ENCODE measurements at places on chromosomes 13 and 19.

- no peak for DNase-seq
Observed at GRCh38 chr19:35760711-35761349, 2.9 kb downstream of the PROSER3 start.

- DNase-seq, result no peak
Observed at GRCh38 chr19:18300930-18301717, 19.7 kb upstream of the JUND start.

DNA sequence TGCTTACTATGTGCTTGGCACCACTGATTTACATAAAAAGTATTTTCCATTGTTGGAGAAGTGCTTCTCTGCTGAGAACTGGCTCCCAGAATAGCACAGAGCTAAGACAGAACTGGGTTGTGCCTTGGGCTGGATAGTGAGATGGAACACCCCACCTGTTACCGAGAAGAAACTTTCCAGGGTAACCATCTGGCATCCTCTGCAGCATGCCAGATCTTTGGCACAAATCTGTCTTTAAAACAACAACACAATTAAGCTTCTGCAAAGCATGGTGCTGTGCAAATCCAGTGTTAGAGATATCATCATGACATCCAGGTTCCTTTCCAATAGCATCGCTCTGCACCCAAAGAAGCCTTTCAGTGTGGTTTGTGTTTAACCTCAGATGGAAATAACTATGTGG lies 202.5 kb upstream of the RFC3 start:
- no peak for DNase-seq

DNA sequence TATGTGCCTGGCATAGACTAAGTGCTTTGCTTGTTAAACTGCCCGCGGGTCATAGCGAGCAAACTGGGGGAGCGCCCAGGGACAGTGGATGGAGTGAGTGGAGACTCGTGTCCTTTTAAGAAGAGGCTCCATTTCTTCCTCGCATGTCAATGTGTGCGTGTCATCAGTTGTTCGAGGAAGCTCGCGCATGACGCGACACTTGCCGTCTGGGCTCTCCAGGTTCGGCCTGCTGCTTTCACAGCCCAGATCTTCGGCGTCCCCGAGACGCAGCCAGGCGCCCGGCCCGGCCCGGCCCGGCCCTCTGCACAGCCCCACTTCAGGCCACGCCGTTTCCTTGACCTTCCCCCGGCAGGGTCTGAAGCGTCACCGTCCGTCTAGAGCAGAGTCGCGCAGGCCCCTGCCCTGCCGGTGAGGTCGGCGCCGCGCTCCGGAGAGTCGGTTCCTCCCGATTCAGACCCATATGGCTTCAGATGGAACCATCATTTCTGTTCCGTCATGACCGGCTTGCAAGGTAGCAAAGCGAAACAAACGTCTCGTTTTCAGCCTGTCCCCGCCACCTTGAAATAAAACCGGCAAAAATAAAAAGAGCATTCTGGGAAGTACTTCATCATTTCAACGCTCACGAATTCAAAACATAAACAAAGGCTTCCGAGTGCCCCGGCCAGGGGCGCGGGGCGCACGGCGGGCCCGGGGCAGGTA lies 599 bp upstream of the ARHGEF7 start:
- DNase-seq, result no peak

DNA sequence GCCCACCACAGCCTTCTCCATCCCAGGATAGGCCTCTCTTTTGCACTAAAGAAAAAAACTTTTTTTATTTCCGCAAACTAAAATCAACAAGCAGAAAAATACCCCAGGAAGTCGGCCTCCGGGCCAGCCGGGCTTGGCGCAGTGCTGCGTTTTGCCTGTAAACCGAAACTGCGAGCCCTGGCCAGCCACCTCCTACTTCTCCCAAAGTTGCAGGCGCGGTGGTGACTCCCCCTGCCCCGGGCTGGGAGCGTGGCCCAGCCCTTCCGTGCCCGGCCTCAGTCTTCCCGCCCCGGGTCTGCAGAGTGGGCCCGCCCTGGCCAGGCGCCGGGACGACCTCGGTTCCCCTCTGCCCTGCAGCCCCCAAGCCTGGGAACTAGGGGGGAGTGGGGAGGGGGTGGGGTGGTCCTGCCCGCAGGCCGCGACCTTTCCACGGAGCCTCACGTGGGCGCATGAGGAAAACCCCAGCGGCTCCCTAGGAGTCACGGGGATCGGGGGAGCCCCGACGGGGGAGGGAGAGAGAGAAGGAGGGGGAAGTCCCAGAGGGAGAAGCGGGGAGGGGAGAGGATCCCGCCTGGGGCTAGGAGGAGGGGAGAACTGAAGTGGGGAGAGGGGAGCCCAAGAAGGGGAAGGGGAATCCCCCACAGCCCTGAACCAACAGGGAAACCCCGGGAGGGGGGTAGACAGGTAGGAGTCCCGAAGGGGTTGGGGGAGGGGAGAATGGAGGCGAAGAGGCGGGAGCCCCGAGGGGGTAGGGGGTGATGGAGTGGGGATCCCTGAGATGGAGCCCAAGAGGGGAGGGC lies 3.0 kb downstream of the GADD45B start:
- DNase-seq, result no peak

DNA sequence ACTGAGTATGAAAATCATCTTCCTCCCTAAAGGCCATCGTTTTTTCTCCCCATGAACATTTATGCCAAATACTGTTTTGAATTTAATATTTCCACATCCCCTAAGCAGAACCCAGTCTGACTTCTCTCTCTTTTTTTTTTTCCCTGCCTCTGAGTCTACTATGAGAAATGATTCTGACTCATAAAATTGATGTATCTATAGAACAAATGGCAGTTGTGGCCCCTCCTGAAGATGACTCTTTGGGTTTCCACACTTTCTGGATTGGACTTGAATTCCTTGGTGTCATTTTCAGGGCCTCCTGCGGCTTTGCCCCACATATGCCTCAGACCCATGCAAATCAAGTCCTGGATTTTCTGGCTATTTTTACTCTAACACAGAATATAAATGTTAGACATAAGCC lies 22.7 kb upstream of the NAXD start:
- DNase-seq, result no peak

DNA sequence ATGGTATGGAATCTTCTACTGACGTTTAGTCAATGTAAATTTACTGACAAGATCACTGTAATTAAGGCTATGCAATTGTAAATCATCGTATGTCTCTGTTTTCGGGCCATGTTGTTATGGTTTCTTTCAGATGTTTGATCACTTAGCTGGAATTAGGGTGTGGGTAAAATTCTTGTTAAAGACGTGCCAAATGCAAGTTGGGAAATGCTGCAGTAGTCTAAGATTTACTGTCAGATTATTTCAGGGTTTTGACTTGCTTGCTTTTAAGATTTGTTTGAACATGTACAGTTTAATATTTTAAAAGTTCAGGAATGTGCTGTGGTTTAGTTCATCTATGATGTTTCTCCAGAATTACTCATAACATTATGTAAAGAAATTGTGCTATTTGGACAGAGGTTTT lies 10.8 kb downstream of the NDFIP2 start:
- no peak for DNase-seq

- no peak for DNase-seq
Observed at GRCh38 chr13:33174491-33174890, 111.1 kb downstream of the STARD13 start.

DNA sequence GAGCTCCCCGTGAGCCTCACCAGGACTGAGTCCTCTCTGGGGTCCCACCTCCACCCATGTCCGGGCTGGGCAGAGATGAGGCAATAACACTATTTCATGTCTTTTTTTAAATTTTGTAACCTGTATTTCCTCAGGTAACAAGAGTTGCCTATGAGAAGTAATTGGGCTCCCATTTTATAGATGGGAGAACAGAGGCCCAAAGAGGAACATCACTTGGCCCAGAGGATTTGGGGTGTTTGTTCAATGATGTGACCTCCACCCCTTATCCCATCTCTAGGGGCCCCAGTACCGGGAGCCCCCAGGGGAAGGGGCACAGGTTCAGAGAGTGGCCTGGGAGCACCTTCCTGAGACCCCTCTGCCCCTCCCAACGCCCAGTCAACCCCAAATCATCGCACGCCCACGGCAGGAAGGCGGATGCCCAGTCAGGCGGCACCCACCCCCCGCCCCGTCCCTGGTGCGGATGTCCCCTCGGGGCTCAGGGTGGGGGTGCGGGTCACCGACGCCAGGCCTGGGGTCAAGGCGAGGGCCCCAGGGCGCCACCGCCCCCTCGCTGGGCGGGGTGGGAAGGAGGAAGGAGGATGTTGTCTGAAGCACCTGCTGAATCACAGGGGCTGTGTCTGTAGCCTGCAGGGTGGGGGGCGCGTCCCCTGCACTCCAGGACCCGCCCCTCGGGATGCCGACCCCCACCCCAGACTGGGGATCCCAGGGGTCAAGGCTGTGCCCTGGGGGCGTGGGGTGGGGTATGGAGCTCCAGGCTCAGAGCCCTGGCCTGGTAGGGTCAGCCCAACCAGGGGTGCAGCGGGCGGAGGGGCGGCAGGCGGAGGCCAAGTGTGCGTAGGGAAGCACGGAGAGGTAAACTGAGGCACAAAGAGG lies 9.0 kb upstream of the CIRBP start:
- no peak for DNase-seq

DNA sequence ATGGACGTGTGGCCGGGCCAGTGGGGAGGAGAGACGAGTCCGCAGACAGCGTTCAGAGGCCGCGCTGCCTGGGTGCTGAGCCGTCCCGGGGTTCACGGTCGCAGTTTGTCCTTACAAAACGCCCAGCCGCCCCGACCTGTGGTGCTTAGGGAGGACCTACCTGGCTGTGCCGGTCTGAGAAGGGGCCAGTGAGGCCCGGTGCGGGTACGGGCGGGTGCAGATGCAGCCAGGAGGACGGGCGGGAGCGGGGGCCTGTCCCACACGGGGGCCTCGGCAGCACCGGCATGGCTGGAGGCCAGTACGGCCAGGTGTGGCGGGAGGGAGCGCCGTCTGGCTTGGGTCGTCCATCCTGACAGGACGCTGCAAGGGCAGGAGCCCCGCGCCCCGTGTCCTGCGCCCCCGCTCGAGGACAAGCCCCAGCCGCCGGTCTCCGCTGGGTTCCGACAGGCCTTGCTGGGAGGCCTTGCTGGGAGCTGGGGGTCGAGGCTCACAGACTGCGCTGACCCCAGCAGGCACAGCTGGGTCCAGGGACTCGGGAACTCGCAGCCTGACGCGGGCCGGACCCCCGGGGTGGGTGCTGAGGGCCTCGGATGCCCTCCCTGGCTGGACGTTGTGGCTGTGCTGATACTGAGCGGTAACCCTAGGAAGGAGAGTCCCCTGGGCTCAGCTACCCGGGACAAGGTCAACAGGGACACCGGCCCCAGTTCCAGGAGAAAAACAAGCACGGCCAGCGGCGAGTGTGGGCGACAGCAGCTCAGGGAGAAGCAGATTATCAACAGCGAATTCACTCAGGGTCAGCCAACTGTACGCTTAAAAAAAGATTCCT lies 5.3 kb upstream of the PROZ start:
- peak; percentile 57 for DNase-seq

DNA sequence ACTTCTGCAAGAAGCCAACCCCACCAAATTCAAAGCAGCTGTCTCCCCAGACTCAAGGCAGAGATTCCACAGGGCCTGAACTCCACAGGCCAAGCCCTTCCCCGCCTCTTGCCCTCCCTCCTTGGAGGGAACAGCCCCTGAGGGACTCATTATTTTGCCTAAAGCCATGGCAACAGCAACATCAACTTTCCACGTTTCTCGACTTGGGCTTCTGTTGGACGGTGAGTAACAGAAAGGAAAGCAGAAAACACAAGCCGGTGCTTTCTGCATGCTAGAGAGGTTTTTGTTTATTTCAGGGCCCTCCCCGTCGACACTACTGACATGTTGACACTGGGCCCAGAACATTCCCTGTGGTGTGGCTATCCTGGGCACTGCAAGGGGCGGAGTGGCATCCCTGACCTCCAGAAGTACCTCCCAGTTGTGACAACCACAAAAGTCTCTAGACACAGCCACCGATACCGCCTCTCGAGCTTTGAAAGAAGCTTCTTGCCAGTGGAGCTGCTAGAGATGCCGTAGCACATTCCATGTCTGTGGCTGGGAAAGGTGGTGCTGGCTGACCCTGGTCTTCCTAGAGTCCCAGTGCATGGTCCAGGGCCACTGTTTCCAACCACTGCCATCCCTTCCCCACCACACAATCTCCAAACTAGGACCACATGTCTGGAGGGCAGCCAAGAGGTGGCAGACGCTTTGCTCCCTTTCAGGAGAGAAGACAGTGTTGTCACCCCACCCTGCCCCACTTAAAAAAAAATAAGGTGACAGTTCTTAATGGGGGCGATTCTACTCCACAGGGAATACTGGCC lies 12.8 kb downstream of the CAPS start:
- no peak for DNase-seq

DNA sequence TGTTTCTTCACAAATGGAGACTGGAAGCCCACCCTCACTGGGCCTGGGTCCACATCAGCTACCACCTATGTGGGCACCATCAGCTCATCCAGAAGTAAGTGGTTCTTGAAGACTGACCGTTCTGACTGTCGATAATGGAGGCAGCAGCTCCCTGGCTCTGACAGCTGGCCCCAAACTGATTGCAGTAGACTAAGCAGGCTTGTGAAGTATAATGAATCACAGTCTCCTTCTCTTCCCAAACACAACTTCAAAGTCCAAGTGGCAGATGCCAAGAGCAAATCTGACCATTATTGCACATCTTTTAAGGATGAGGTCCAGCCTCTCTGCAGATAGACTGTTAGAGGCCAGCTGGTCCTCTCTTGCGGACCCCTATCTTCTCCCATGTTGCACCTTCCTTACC lies 574.4 kb upstream of the KLF12 start:
- no peak for DNase-seq

DNA sequence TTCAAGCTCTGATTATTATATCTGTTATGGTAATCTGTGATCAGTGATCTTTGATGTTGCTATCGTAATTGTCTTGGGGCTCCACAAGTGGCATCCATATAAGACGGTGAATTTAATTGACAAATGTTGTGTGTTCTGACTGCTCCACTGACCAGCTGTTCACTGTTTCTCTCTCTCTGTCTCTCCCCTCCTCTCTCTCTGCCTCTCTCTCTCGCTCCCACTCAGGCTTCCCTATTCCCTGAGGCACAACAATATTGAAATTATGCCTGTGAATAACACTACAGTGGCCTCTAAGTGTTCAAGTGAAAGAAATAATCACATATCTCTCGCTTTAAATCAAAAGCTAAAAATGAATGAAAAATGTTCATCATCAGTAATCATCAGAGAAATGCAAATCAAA lies 4.4 kb upstream of the SACS start:
- DNase-seq, result no peak

DNA sequence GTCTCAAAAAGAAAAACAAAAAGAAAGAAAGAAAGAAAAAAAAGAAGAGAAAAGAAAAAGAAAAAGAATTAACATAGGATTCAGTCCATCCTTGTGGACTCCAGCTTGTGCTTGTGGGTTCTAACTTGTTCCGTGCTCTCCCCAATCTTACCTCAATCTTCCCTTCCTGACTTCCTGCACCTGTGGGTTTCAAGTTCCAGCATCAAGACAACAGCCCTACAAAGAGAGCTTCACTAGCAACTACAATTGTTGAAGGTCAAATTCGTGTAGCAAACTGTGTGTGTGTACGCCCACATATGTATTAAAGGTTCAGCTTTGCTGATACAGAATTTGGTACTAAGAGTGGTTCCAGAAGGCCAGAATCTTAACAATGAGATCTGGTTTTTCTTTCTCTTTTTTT lies 25.3 kb downstream of the FXYD5 start:
- DNase-seq, result no peak

All from substantia nigra (tissue), 51 donors.